ENCODE measurements at places on chromosomes 2 and 18.

DNA sequence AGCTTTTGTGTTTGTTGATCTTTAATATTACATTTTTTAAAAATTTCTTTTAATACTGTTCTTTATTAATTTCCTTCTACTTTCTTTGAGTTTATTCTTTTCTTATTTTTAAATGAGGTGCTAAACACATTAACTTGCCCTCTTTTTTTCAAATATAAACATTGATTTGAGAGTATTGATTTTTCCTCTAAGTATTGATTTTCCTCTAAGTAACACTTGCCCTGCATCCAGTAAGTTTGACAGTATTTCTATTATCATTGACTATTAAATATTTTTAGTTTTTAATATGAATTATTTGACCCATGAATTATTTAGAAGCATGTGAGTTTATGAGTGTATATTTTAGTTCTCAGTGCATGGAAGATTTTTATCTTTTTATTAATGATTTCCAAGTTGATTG is 337.0 kb upstream of the RAB12 start:
- DNase-seq, result no peak

DNA sequence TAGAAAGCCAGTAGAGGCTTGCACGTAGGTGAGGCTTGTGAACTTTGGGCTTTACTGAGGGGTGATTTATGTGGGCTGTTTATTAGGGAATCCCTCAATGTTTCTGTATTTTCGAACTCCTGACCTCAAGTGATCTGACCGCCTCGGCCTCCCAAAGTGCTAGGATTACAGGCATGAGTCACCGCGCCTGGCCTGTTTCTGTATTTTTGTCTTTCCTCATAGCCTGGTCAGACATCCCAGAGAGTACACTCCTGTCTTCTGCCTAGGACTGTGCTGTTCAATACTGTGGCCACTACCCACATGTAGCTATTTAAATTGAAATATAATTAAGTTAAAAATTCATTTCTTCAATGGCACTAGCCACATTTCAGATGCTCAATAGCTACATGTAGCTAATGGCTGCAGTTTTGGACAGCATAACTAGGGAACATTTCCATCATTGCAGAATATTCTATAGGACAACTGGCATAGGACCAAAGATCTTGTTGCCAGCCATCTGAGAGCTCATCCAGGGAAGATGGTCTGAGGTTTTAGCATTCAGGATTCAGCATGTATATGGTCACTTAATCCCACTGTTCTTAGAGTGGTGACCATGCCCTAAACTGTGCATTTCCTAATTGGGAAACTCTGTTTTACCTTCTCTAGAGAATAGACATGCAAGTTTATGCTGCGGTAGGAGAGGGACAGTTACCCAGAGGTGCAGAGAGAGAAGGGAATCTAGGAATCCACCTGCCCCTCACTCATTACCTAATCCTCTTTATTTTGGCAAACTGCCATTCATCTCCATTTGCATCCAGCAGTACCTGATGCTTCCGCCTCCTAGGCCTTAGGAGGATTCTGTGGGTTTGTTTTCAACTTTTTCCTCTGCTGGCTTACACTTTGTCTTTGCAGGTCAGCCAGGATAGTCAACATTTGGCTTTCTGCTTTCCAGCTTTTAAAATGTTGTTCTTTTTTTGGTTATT is 64.4 kb downstream of the LCLAT1 start:
- no peak for DNase-seq

DNA sequence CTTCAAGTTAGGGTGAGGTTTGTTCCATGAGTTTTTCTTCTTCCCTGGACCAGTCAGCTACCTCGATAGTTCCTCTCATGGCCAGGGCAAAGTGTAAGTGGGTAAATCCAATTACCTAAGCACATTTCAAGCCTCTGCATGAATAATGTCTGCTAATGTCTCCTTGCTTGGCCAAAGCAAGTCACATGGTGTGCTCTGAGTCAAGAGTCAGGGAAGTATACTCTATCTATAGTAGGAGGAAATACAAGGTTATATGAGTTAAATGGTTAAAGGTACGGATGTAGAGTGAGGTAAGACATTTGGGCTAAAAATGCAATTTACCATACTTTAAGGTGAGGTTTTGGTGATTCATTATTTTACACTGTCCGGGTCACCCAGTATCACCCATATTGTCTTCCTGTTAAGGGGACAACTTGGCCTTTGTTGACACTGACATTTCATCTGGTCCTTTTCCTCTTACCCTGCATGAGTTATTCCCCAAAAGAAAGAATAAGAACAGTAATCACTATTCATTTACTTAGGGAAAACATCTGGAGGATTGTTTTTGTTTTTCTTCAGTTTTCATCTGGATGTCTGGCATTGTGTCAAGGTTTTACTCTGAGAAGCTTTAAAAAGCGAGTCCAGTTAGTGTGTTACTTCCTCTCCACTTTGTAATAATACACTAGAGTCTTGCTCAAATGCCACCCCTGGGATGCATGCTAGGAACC is 405.5 kb downstream of the RND3 start:
- DNase-seq, result no peak

DNA sequence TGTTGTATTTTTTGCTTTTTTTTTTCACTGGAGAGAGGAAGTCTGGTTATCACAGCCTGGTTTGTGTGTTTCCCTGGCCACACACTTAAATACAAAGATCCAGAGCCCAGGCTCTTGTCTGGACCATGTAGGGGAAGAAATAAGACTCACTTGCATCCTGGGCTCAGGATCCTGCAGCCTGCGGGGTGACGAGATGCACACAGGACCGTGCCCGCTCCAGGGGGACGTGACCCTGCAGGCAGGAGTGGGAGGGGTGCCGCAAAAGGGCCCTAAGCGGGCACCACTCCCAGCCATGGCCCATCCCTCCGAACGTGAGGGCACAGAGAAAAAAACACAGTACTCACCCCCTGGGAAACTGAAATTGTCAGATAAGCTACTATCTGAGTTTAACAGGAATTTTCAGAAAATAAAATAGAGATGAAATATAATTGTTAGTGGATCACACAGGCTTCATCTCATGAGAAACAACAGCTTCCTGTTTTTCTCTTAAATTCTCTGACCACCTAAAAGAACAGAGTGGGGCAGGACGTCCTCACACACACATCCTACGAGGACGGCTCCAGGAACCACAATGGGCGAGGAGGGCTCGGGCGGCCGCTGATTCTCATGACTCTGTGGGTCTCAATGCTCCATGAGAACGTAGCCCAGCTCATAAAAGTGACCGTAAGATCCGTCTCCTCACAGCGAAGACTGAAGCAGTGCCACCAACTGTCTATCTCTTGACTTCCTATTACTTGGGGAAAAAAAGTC is 142.6 kb upstream of the ALKAL2 start:
- no peak for DNase-seq

DNA sequence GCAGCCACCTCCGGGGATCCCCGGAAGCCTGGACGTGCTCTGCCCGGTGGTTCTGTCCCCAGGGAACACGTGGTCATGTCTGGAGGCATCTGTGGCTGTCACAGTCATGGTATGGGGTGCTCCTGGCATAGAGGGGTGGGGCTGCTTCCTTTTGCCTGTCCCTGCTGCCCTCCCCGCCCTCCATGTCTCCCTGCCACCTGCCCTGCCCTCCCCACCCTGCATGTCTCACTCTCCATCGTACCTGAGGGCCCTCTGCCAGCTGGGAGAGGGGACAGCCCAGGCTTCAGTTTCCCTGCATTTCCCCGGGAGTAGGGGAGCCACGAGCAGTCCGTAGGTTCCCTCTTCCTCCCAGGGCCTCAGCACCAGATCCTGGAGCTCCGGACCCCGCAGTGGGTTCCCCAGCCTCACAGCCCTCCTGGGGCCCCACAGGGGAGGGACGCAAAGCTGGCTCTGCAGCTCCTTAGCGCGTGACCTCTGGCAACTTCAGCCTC is 90.0 kb upstream of the CTDP1 start:
- DNase-seq, result no peak

GRCh38 chr2:142974288-142975024 is 97.0 kb downstream of the KYNU start:
- DNase-seq, result no peak

DNA sequence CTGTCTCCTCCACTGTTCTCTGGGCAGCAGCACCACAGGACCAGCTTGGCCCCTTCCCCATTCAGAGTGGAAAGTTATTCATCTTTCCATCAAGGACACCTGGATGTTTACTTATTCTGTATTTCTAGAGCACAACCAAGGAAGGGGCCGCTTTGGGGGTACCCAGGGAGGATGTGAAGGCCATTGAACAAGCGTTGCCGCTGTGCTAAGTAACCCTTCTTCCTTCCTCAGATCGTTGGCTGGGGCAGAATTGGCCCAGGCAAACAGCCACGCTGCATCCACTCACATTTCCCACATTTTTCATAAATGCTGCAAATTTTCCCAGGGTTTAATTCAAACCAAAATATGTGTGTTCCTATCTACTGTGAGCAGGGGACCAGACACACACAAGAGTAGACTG is 76.2 kb upstream of the NPAS2 start:
- DNase-seq, result no peak

- no peak for DNase-seq
Measured at GRCh38 chr18:58611395-58612131, 17.3 kb downstream of the ALPK2 start.

DNA sequence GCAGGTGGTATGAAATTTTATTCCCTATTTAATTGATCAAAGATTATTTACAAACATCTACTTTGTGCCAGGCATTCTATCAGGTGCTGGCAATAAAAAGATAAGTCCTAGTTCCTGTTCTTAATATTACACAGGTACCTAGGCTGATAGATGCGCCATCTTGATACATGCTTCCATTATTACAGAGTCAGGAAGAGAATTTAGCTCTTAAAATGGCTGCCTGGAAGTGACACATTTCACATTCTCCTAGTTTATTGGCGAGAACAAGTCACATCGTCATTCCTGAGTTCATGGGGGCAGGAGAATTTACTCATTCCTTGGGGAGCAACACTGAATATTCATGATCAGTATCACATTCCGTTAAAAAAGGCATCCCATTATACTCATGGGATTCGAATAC is 1.1 kb upstream of the DARS1 start:
- DNase-seq, result no peak

DNA sequence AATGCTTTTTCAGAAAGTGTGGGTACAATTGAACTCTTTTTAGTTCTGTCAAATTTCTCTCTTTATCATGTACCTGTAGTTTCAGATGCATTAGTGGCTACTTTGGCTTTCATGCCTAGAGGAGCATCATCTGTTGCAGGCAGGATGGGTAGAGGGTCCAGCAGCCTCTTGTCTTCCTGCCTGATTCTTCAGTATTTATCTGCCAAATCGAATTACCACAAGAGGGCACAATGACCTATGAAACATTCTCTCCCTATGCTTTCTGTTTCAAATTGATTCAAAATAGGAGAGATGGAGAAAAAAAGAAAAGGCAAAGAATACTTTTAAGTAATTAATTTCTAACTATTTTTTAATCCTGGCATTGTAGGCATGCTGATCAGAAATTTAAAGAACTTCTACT is 477.2 kb downstream of the TRIB2 start:
- DNase-seq, result no peak

DNA sequence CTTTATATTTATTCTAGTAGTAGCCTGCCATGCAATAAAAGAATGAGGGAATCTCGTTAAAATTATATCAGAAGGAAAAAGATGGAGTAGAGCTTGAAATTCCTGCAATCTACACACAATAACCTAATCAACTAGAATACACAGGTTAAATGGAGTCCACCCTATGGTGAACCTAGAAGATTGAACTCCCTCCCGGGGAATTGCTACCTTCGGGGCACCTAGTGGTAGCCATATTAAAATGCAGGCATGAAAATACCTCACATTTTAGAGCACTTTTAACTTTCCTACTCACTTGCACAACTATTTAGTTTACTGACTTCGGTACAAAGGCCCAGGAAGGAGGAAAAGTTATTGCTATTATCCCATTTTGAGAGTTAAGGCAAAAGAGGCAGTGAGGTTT is 174.5 kb downstream of the SS18 start:
- DNase-seq, result no peak

GRCh38 chr2:55779459-55780421 is 86.1 kb upstream of the PNPT1 start:
- DNase-seq, result no peak

DNA sequence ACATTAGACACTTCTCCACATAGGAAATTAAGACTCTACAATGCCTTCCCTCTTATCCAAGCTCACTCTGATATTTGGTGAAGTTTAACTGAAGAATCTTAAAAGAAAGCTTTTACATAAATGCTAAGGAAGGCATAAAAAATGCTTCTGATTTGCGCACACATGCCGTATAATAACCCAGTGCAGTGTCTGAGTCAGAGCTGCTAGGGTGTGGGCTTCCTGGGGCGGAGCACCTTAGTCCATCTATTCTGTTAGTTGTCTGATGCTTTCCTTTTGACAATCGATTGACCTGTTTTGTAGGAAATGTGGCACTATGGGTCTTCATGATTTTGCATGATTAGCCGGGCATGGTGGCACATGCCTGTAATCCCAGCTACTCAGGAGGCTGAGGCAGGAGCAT is 231.5 kb downstream of the AFF3 start:
- DNase-seq, result no peak

GRCh38 chr18:63859781-63860475 is 27.6 kb upstream of the SERPINB2 start:
- no peak for DNase-seq

GRCh38 chr2:239884875-239885274 is 140.3 kb downstream of the NDUFA10 start:
- DNase-seq, result no peak

DNA sequence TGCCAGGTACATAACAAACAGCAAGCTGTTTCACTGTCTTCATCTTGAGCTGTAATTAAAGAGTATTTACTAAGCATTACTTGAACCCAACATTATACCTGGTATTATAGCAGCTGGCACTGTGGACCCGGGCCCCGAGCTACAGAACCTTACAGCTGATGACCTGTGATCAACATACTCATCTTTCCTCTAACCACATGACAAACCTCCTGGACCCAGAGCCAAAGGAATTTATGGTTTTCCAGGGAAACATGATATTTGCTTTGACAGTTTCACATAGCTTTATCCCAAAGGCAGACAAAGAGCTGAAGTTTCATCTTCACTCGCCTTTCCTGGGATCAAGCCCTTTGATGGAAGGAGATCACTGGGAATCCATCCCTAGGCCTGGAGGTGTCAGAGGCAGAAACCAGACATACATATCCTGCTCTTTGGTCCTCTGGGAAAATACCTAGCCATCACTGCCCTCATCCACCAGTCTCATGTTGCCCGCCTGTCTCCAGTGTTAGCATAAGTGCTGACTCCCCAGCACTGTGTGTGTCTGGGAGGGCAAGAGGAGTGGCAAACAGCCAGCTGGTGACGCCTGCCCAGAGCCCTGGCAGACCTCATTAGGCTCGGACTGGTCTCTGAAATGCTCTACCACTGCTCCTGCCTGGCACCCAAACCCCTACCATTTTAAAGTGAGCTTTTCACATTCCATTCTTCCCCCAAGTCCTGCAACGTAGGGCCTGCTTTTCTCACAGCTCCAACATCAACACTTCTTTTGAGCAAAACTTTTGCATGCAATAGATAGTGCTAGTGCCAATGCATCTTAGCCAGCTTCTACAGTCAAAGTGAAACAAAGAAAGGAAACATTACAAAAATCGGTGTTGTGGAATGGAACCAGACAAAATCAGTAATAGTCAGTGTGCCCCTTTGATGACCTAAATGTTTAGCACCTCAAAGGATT is 138.8 kb upstream of the CTAGE1 start:
- DNase-seq, result no peak

DNA sequence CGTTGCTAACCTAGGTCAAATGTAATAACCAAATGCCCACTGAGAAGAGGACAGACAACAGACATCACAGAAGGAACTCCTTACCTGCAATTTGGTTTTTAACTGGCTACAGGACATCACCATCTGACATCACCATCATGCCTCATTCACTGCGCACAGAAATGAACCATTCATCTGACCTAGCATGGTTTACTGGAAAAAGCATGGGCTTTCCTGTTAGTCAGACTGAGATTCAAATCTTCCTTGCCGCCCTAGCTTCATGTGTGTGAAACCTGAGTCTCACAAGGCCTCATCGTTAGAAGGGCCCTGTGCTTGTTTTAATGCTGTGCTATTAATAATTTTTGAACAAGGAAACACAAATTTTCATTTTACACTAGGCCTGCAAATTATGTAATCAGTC is 1.1 kb upstream of the HIBCH start:
- peak; percentile 62 for DNase-seq
